ENCODE measurements at places on chromosomes 16 and 17. TPM values are rescaled to one million over a fixed set of nuclear protein-coding genes. Genes with fewer than 3 reads are reported as not detected.

DNA sequence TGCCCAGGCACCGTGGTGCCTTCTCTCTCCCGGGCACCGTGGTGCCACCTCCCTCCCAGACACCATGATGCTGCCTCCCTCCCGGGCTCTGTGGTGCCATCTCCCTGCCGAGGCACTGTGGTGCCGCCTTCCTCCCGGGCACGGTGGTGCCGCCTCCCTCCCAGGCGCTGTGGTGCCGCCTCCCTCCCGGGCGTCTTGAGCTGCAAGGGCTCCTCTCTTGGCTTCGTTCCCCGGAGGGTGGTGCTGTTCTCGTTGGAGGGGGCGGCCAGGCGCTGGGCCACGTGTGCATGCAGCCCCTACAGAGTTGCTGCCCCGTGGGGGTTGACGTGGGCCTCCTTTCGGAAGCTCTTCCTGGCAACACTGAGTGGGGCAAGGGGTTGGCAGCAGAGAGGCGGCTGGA lies 8.2 kb downstream of the CENPX start:
- DNase-seq = no peak

DNA sequence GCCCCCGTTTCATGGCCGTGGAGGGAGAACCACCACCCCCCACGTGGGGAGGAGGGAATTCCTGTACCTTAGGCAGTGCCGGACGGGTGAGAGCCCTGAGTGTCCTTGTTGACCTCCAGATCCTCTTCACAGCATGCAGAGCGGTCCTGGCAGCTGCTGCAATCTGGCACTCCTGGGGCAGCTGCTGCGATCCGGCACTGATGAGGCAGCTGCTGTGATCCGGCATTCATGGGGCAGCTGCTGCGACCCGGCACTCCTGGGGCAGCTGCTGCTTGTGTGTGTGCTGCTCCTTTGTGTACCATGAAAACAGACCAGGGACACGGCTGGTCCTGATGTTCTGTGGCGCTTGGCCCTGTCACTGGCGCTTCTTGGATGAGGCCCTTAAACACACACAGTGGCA lies 12.8 kb downstream of the ZNF778 start:
- DNase-seq = no peak

DNA sequence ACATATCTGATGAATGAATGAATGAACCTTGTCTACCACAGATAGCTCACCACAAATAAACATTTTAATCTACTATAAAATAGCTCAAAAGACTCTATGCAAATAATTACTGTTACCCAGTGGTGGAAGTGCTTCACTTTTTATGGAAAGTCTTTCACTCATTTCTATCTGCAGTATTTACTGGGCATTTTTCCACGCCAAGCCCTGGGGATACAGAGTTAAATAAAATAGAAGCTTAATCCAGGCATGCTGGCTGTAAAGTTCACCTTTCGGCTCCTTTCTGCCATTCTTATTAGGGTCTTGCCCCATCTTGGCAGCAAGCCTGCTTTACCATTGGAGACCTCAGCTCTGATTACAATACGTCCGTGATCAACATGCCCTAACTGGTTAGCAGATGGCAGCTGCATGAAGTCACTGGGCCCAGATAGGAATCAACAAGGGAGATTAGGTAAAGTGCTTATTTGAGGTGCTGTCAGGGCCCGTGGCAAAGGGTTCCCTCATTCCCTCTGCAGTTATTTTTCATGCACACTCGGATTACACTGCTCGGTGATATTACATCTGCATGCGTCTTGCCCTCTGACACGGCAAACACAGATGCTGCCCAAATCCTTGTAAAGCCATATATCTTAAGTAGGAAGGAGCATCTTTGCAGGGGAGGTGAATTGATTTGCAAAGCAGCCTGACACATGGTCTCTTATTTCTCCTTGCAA lies 648.9 kb downstream of the WWOX start:
- DNase-seq = no peak

GRCh38 chr16:25570131-25570530 lies 121.6 kb upstream of the HS3ST4 start:
- no peak for DNase-seq

GRCh38 chr17:2086306-2086705 lies 31.4 kb downstream of the HIC1 start:
- DNase-seq = no peak

DNA sequence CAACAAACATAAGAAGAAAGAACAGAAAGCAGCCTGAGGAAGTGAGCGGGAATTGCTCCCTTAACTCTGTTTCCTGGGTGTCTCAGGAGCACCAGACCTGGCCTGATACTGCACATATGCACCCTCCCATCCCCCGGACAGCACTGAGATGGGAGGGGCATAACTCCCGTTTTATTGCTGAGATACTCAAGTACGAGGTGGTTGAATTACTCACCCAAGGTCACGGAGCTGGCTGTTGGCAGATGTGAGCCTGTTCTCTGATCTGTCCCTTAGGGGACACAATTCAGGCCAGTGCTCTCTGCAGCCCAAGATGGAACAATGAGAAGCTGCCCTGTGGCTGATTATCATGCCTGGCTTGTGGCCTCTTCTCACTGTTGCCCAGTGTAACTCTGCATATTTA lies 9.1 kb upstream of the MED9 start:
- DNase-seq = peak; percentile 40

- peak; percentile 66 for DNase-seq
Measured at GRCh38 chr17:46727572-46728348, 90.7 kb downstream of the WNT3 start.

DNA sequence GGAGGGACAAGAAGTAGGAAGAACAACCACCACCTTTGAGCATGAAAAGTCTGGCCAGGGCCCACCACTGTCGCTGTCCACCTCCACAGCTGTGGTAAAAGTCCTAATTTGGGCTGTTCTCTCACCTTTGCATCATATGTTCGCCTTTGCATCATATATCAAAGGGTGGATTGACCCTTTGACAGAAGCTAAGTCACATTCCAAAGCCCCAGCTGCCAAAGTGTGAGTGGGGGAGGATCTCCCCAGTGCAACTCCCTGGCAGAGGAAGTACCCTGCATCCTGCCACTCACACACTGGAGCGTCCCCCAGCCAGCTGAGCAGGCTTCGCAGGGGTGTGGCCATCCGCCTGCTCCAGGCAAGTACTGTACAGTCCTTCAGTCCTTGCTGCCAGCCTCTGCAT lies 12.7 kb upstream of the SPECC1 start:
- DNase-seq = no peak

- DNase-seq = no peak
Measured at GRCh38 chr16:79469999-79470398, 130.5 kb downstream of the MAF start.

DNA sequence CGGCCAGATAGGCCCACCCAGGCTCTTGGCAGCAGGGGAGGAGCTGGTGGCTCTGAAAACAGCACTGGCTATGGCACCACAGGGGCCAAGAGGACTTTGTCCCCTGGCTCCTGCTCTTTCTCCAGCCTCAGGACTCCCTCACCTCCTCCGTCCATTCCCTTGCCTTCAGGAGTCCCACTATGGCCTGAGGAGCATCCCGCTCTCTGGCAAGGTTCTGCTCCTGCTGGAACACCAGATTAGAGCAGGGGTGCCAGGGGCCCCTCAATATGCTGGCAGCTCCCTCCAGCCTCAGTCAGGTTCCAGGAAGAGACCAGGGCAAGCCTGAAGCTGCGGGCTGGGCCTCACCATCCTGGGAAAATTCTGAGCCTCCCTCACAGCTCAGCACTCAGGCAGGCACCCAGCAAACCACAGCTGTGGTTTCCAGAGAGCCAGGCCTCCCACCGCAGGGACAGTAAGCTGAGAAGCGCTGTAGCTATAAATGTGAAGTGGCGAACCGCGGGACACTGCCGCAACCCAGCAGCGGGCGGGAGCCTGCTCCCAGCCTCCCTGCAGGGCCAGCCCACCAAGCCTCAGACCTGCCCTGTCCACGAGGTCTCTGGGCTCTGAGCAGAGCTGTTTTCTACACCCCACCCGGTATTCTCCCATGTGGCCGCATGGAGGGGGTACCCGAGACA lies 25.7 kb downstream of the C17orf100 start:
- DNase-seq = peak; percentile 89

DNA sequence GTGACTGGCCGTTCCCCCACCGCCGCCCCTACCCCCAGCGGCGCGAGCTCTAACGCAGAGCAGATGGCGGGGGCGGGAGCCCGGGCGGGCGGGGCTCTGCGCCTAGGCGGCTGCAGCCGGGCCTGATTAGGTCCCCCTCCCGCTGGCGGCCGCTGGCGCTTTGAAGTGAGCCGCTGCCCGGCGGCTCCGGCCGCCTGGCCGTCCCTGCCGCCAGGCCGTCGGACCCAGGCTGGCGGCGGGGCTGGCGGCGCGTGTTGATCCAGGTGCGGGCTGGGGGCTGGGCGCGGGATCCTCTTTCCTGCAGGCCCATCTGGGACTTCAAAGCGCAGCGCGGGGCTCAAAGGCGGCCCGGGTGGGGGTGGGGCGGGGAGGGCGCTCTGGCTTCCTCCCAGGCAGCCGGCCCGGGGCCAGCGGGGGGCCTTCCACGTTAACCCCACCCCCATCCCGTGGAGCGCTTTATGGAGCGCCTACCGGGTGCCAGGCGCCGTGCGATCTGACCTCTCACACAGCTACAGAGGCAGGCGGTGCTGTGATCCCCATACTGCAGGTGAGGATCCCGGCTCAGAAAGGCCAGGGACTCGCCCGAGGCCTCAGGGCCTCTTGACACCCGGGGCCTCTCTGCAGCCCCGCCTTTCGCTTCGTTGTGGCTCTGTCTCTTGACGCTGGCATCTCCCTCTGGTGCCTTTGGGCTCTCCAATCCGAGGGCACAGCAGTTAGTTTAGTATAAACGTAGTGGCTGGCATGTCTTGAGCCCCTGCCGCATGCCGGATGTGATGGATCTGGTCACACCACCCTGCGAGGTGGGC lies 80.0 kb upstream of the NKD1 start:
- no peak for DNase-seq

DNA sequence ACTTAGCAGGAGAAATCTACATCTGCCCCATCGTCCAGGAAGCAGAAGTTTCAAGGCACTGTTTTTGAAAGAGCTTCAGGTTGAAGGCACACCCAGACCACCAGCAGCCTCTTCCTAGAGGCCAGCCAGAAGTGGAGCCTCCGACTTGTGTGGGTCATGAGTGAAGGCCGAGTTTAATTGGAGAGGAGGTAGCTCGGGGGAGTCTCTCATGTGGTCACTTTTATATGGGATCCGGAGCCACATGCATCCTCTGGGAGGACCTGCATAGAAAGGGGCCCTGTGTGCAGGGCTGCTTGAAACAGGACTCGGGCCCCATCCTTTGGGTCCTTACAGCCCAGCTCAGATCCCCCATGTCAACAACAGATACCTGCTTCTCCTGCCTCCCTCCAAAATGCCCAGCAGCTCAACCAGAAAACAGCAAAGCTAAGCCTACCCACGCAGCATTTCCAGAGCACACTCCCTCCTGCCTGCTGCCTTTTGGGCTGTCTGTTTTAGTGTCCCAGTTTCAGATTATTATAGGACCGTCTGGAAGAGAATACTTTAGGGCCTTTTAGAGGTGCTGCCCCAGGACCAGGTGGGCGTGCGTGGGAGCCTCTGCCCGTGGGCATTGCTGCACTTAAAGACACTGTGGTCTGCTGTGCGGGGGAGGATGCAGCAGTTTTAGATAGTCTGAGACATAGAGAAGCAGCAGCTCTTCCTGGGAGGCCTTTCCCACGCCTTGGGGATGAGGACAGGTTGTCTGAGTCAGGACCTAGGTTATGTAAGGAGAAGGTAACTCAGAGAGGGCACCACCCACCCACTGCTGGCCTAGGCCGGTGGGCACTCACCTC lies 29.5 kb downstream of the MPRIP start:
- DNase-seq = peak; percentile 42

GRCh38 chr17:34153991-34154390 lies 101.1 kb upstream of the CCL2 start:
- no peak for DNase-seq

- DNase-seq = no peak
Measured at GRCh38 chr17:56992364-56992763, 14.4 kb downstream of the SCPEP1 start.

- no peak for DNase-seq
Measured at GRCh38 chr17:57289613-57290012, 33.3 kb downstream of the MSI2 start.

DNA sequence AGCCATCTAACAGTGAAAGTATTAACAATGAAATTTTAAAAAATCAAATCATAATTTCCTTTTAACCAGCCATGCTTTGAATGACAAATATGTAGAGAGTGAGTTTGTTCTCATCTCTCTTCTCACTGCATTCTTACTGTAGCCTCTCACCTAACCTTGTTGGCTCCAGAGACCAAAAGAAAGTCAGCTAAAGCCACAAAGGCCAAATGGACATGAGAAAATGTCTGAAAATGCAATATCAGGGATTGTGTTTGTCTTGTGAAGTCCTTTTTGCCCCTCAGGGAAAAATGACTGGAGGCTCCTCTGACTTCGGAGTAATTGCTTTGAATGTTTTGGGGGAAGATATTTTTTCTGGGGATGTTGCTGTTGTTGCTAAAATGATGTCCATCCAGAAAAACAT lies 166.3 kb downstream of the SLC39A11 start:
- DNase-seq = no peak

GRCh38 chr17:54941285-54941684 lies 27.2 kb downstream of the COX11 start:
- no peak for DNase-seq

DNA sequence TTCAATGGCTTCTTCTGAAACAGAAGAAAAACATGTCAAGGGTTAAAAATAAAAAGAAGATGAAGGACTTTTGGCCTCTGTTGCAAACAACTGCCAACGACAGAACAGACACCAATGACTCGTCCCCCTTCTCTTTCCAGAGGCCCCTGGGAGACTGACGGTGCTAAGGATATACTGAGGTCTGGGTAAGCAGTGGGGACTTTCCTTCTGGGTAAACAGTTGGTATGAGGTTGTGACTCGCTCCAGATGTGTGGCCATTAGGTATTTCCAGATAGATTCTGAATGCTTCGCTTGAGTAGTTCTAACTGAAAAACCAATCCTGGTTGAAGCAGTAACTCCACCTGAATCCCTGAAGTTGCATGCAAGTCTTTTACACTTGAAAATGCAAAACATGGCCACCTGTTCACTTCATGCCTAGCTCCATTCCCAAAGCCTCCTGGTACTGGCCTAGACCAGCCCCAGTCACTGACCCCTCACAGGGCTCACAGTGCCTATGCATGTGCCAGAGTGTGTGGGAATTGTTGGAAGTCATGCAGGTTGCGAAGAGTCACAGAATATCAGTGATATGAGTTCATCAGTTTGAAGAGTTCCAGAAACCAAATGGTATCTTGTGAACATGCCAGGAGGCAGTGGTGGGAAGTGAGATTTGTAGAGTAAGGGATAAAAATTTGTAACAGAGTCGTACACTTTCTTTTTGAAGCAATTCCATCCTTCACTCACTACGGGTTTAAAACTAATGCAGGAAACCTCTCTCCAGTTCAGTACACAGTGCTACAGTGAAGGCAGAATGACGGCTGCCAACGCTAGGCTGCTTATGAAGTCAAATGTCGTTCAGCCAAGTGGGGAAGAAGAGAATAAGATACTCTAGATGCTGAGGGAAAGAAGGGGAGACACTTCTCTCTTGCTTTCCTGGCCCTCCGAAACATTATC lies 217.8 kb downstream of the ZFHX3 start:
- no peak for DNase-seq

GRCh38 chr16:31819948-31820347 lies 53.7 kb upstream of the ZNF267 start:
- DNase-seq = no peak

GRCh38 chr17:5330981-5331380 lies 48.9 kb downstream of the RABEP1 start:
- DNase-seq = no peak

Gene CISD3
- total RNA-seq = 0.57 TPM

Gene UTS2R
- total RNA-seq = not detected

Gene KRTAP2-3
- not detected for total RNA-seq

Gene NME3
- total RNA-seq = 16.5 TPM

Gene ZPBP2
- total RNA-seq = not detected

Gene SEPTIN12
- not detected for total RNA-seq

Gene CDH11
- total RNA-seq = 46.9 TPM

Gene VASN
- 22.1 TPM for total RNA-seq

Gene SLC6A2
- not detected for total RNA-seq

Gene HYDIN
- total RNA-seq = 2.5 TPM

Gene PPL
- 0.27 TPM for total RNA-seq

Gene CLEC19A
- total RNA-seq = not detected

All from Daoy (cell line).